Mesenteric fat pad (tissue), 1 donor: ENCODE measurements at places on chromosomes 5 and 9. TPM values are rescaled to one million over a fixed set of nuclear protein-coding genes. Genes with fewer than 3 reads are reported as not detected.

GRCh38 chr5:143182901-143183820 is 220.3 kb downstream of the NR3C1 start:
- DNase-seq = no peak

DNA sequence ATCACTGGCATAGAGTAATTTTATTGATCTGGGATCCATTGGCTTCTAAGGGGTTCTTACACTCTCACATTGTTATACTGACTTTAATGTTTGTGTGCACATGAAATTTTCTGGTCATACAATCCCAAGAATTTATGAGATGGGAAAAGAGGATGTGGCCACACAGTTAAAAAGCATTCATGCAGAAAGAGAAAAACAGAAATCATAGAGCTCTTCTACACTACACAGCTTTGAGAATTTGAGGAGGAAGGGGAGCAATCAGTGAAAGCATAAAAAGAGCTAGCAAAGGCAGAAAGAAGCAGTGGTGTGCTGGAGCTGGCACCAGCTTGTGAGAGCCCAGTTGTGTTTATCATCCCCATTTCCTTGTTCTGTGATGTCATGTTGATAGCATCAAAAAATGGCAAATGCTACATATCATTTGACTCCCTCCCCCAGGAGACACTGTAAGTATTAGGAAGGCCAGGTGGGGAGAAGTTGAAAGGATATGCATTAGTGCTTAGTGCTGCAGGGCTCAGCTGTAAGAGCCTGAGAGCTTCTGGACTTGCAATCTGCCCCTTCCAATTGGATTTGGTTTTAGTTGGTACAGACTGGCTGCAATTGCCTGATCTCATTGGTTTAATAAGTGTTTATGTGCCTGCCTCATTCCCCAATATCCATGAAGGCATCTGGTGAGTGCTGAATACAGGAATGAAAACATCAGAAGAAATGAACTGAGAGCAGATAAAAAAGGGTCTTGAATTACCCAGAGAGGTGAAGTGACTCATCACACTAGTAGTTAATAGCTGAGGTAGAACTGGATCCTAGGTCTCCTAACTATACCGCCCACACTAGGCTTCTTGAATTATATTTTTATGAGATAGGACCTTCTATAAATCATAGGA is 30.9 kb downstream of the RHOBTB3 start:
- DNase-seq = no peak

RLN1 gene
- total RNA-seq = not detected

- DNase-seq = no peak
These were observed 41.7 kb downstream of the B4GALT1 start for GRCh38 chr9:33125461-33125860.

DNA sequence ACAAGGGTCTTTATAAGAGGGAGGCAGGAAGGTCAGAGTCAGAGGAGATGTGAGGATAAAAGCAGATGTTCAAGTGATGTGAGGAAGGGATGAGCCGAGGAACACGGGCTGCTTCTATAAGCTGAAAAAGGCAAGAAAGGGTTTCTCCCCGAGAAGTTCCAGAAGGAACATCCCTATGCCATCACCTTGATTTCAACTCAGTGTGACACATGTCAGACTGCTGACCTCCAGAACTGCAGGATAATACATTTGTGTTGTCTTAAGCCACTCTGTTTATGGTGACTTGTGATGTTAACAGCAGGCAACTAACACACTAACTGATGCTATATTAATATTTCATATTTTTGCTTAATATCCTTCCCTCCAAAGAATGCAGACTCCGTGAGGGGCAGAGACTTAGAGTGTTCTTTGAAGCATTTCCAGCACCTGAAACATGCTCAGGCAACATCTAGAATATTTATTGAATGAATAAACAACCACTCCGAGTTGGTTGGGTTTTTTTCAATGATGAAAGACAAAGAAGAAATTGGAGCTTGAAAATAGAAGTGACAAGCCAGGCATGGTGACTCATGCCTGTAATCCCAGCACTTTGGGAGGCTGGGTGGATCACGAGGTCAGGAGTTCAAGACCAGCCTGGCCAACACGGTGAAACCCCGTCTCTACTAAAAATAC is 77.6 kb upstream of the ADRA1B start:
- no peak for DNase-seq

DNA sequence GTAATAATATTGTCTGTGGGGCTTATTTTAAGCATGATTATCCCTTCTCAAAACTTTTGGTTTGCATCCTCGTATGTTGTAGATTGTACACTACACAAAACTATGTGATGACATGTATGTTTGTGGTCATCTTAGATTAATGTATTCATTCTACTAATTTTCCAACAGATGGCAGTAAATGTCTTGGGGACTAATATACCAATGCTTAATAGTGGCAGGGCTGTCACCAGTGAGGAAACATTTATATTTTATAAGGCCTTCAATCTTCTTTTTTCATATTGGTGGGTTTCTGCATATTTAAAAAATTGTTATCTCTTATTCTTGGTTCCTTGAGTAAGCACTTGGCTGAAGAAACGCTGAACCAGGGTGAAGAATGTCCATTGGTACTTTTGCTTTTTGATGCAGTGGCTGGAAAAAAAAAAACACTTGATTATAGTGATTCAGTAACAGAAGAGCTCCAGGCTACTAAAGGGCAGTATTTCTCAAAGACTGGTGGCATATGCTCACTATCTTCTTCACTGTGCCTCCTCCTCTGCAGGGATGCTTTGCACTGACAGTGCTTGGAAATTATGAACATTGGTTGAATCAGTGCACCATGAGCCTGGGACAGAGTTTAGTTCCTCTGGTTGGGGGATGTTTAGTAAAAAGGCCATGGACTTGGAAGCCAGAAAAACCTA is 530.3 kb downstream of the RASEF start:
- DNase-seq = no peak

DNA sequence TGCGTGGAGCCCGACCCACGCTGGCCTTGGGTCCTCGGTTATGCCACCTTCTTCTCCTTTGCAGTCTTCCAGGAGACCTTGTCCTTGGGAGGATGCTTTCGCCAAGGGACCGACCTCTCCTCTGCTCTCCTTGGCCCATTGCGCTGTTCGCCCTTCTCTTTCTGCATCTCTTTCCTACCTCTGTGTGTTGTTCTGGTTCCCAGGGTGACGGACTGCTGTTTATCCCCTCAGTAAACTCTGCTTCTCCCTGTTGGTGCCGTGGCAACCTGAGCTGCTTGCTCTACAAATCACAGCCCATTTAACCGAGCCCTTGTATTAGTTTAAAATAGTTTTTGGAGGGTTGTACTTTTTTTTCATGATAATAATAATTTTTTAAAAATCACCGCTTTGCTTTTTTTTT is 97.9 kb downstream of the DAPK1 start:
- no peak for DNase-seq

RAD50 gene
- 44.2 TPM for total RNA-seq

DNA sequence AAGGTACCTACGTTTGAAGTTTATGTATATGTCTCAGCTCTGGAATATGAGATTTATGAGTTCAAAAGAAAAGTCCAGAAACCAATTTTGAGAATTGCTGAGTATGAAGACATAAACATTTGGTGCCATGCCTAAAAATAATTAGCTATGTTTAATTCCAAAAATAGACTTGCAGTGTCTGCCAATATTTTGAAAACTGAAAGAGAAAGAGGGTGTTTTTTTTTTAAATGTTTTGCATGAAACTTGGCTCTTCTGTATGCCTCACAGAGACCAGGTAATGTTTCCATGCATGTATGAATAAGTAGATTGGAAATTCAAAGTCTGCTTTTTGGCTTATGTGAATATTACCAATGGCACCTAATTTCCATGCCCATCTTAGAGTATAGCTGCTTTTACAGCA is 634.4 kb upstream of the C9orf72 start:
- DNase-seq = no peak

DNA sequence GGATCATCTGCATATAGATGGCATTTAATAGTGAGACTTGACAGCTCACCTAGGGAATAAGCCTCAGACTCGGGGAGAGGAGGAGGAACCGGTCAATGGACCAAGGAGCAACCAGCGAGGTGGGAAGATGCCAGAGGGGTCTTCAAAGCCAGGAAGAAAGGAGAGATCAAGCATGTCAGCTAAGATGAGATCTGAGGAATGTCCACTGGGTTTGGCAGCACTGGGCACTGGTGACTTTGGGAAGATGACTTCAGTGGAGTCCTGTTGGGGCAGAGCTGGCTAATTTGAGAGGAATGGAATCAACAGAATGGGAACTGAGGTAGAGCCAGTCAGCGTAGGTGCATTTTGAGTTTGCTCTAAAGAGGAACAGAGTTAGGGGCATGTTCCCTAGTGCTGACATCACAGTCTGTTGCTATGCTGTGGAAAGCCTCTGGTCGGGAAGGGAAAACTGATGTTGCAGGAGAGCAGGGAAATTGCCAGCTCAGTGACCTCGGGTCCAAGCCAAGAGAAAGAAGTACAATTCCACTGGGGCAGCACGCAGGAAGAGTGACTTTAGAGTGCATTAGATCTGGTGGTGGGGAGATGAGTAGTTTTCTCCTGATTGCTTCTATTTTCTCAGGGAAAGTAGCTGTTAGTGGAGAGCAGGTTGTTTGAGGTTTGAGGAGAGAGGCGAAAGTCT is 56.9 kb downstream of the ZNF618 start:
- no peak for DNase-seq

GRCh38 chr9:117763314-117763713 is 59.1 kb downstream of the TLR4 start:
- no peak for DNase-seq

DNA sequence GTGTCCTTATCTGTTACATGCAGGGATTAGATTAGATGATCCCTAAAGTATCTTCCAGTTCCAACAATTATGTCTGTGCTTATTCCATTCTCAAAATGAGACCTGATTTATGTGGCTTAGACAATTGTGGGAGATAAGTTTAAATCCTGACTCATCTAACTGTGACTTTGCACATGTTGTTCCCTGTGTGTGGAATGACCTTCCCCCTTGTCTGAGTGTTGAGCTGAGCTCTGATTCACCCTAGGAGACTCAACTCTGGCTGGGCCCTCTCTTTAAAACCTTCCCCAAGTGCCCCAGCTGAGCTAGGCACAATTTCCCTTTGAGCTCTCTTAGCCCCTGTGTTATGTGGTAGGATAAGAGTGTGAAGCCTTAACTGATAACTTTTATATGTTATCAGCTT is 118.9 kb upstream of the ELL2 start:
- no peak for DNase-seq

GRCh38 chr9:36164989-36165388 is 4.2 kb upstream of the CCIN start:
- DNase-seq = no peak

DNA sequence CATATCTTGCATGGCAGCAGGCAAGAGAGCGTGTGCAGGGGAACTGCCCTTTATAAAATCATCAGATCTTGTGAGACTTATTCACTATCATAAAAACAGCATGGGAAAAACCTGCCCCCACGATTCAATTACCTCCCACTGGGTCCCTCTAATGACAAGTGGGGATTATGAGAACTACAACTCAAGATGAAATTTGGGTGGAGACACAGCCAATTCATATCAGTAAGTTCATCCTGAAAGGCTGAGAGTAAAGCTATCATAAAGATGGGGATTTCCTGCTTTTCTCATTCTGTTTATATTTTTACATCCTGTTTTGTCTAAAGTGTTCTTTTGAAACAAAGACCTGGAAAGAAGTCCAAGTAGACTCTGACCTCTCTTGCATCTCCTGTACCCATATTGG is 28.9 kb upstream of the IL33 start:
- DNase-seq = no peak

DNA sequence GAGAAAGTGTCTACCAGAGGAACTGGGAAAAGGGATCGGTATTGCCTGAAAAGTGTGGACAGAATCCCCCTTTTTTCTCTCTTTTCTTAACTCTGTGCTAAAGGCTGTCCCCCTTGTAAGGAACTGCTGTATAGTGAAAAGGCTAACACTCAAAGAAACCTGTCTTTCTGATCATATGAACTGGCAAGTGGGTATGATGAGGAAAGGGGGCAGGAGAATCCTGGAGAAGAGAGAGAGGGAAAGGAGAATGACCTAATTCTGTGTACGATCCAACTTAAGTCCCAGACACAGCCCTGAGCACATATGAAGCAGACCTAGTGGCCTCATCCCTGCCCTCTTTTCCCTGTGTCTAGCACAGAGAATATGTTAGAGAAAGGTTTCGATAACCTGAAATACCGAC is 967 bp downstream of the ANKRD31 start:
- no peak for DNase-seq

DNA sequence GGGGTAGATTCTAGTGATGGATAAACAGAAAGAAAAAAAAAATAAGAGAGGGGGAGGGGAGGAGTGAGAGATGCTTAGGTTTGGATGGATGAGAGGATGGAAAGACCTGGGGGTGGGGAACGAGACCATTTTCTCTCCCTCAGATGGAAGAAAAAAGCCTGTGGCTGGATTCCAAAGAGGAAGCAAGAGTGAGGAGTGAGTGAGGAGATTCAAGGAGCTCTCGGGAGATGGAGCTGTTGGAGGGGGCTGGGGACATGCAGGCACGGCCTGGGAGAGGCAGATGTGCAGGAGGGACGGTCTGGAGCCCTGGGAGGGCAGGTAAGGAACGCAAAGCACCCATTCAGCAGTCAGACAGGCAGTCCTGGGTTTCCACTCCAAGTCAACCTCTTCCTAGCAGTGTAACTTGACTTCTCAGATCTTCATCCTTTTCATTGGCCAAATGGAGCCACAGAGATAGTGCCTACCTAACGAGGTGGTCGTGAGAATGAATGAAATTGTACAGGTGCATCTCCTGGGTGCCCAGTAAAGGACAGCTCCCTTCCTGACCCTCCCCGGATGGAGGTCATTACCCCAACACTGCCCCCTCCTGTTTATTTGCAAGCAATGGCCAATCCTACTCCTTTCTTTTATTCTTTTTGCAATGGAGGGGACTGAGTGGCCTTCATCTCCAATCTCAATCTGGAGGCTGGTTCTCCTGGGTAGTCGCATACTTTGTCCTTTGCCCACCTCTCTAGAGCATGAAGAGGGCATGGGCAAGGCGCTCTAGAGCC is 52.2 kb downstream of the PCDH1 start:
- DNase-seq = no peak

FOXD4L4 gene
- not detected for total RNA-seq

ZNF454 gene
- 1.8 TPM for total RNA-seq

DNA sequence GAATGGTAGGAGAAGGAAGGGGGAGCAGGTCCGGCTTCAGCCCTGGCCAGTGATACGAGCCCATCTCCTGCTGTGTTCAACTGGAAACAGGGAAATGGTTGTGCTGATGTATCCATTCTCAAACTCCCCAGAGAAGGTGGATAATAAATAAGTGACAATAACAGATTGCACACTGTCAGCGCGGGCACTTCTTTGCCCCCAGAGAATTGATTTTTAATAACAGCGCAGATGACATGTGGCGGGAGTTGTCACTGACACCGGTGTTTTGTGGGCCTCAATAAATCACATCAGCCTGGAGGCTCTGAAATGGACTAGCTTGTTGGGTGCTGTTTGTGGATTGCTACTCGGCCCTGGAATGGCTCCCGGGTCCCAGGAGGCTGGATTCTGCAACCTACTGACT is 141.4 kb upstream of the PANK3 start:
- DNase-seq = no peak

MSANTD3 gene
- 22.7 TPM for total RNA-seq

DNA sequence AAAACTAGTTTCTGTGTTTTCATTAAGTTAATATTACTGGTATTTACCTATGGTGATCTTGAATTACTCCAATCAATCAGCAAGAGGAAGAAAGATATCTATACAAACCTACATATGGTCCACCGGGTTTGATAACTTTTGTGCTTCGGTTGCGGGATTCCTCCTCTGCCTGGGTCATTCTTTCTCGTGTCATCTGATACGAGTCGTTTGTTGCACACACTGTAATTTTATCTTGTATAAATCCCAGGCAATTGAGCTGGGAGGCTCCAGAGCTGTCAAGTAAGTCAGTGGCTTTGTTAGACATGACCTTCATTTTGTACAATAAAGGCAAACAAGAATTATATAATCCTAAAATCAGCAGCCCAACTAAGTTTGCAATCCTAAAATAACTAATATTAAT is 48.0 kb downstream of the ELL2 start:
- DNase-seq = no peak
